ENCODE measurements at places on chromosomes 3 and 15.

- DNase-seq: no peak
Measured at GRCh38 chr3:28115316-28115715, 126.1 kb upstream of the CMC1 start.

- DNase-seq: no peak
Measured at GRCh38 chr3:46416811-46417510, 9.9 kb downstream of the CCRL2 start.

GRCh38 chr3:151236736-151237135, 33.7 kb upstream of the GPR171 start:
- DNase-seq: no peak

DNA sequence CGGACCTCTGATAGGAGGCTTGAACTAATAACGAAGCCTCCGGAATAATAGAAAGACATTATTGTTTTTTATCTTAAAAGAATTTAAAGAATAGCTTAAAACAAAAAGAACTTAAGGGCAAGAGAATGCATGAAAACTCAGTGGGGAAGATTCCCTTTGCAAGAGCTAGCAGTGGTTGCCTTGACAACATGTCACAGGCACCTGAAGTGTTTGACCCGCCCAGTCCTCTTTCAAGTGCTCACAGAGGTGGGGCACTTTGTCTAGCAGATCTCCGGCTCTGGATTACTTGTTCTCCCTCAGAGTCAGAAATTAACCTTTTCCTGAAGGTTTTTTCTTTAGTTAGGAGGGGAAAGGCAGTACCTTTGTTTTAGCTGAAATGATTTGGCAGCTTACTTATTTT, 37.8 kb downstream of the LARS2 start:
- DNase-seq: no peak

- no peak for DNase-seq
Measured at GRCh38 chr3:128603811-128604775, 46.5 kb downstream of the RPN1 start.

GRCh38 chr3:176919836-176920765, 277.2 kb downstream of the TBL1XR1 start:
- peak; percentile 51 for DNase-seq

Data from foreskin melanocyte (primary cell).